Thyroid gland (tissue), 4 donors: ENCODE measurements at places on chromosomes 4 and X. TPM values are rescaled to one million over a fixed set of nuclear protein-coding genes. Genes with fewer than 3 reads are reported as not detected.

The RHOXF2 gene
- total RNA-seq: not detected

The PHKA1 gene
- total RNA-seq: 16.1 TPM

The MAGEA6 gene
- total RNA-seq: not detected

The GRPEL1 gene
- 13.4 TPM for total RNA-seq

The GPRASP1 gene
- total RNA-seq: 30.9 TPM

The CTAG1A gene
- total RNA-seq: not detected

The BBS12 gene
- total RNA-seq: 11.4 TPM

The EXOSC9 gene
- total RNA-seq: 16.4 TPM

The USP11 gene
- total RNA-seq: 76.7 TPM

The PRDM8 gene
- total RNA-seq: 1.3 TPM

The MAGEC3 gene
- total RNA-seq: not detected

The EXOC1L gene
- not detected for total RNA-seq

The HMX1 gene
- not detected for total RNA-seq

The UGT2B7 gene
- total RNA-seq: not detected

The AMBN gene
- not detected for total RNA-seq

The OPRPN gene
- total RNA-seq: not detected

The OTOP1 gene
- total RNA-seq: not detected

The ART3 gene
- total RNA-seq: 2.1 TPM

The CYLC1 gene
- total RNA-seq: not detected

The FREM3 gene
- total RNA-seq: not detected

The NUDT10 gene
- 2.5 TPM for total RNA-seq

The SUPT20HL1 gene
- total RNA-seq: not detected

The MAPK10 gene
- total RNA-seq: 94.1 TPM

The SSX3 gene
- not detected for total RNA-seq

The SPATA18 gene
- 1.4 TPM for total RNA-seq

The CXCL8 gene
- 2.8 TPM for total RNA-seq

The APEX2 gene
- 7.0 TPM for total RNA-seq

The DUX4 gene
- not detected for total RNA-seq

The GATA1 gene
- not detected for total RNA-seq

The UGT2B15 gene
- not detected for total RNA-seq

The ETDB gene
- total RNA-seq: not detected

The GSX2 gene
- total RNA-seq: not detected

The RTL9 gene
- total RNA-seq: 0.54 TPM

The PLAC1 gene
- total RNA-seq: not detected

The AFM gene
- total RNA-seq: not detected

The DCHS2 gene
- total RNA-seq: 0.40 TPM

The TMSB15C gene
- 1.0 TPM for total RNA-seq

The CFAP99 gene
- not detected for total RNA-seq

The AR gene
- 15.0 TPM for total RNA-seq

The RHOXF2B gene
- total RNA-seq: not detected

The CT45A2 gene
- not detected for total RNA-seq

The RTL5 gene
- 3.6 TPM for total RNA-seq

The SPP1 gene
- total RNA-seq: 3.0 TPM

The STATH gene
- total RNA-seq: not detected

The ATOH1 gene
- total RNA-seq: not detected

The CXCL13 gene
- not detected for total RNA-seq

The CSN2 gene
- not detected for total RNA-seq
